ENCODE measurements at places on chromosomes 1 and 21.

- DNase-seq = no peak
Measured at GRCh38 chr1:65332821-65333220, 23.5 kb downstream of the DNAJC6 start.

GRCh38 chr1:27408151-27408550, 15.7 kb downstream of the GPR3 start:
- DNase-seq = peak; percentile 38

DNA sequence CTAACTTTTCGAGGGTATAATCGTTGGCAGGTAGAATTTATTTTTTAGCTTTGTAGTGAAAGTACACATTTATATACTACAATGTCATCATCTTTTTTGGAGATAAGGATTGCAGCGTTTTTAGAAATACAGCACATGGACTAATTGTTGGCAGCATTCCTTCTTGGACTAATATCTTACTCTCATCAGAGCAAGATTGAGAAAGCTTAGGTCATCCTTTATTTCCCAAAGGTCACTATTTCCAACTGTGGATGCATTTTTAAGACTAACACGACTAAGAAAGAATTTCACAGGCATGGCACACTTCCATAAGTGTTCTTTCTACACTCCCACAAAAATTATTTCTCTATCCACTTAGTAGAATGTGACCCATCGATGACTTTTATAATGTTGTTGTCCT, 732.3 kb downstream of the NCAM2 start:
- DNase-seq = peak; percentile 46

GRCh38 chr1:27496604-27497155, 6.7 kb upstream of the WASF2 start:
- peak; percentile 81 for DNase-seq

DNA sequence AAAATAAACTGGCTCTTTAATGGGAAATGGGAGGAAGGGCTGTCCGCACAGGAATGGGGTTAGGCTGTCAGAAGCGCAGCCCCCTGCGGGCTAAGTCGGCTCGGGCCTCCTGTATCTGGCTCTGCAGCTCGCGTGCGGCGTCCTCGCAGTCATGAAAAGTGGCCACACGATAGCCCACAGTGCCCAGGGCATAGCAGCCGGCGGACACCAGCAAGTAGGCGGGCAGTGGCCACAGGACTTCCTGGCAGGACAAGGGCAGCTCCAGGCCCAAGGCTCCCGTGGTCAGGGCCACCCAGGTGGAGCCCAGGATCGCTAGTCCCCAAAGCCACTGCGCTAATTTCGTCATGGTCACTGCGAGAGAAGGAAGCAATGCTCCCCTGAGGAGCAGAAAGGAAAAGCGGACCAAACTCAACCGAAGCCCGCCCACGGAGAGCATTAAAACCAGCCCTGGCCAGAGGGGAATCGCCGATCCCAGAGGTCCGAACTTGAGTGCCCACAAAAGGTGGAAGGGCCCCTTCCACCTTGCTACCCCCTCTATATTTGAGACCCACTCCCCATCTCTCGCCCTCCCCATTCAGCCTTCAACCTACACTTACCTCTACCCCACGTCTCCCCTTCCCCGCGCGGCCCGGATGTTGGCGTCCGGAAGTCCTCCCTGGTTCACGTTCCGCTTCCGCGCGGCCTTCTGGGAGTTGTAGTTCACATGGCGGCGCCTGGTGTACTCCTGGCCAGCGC, at the start of gene DPM3:
TSS of gene DPM3 (minus strand) at position 637 of the 735 bp plus-strand sequence. CDS start at position 346, 291 bp downstream.
- peak; percentile 67 for DNase-seq

GRCh38 chr1:245154429-245155271, at the start of gene KIF26B:
KIF26B (plus strand) TSS chr1:245154985; CDS start chr1:245155425, 440 bp downstream.
- peak; percentile 55 for DNase-seq

GRCh38 chr1:48035371-48036141, 38.4 kb upstream of the TRABD2B start:
- DNase-seq = no peak

- DNase-seq = no peak
Measured at GRCh38 chr1:172966844-172967540, 83.7 kb downstream of the TNFSF18 start.

DNA sequence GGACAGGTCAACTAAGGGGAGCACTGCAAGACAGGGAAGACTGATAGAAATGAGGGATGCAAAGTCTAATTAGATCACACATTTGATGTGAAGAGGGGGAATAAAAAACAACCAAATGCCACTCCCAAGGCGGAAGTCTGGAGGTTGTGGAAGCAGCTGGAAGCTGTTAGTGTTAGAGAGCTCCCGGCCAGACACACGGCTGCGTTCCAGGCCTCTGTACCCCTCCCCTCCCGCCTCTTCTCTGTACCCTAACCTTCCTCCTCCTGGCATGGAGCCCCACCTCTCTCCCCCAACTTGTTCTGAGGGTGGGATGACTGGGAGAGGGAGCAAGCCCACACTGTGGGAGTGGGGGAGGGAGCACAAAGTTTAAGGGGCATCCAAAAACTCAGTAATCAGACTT, 67.0 kb downstream of the PLEKHA6 start:
- peak; percentile 29 for DNase-seq

DNA sequence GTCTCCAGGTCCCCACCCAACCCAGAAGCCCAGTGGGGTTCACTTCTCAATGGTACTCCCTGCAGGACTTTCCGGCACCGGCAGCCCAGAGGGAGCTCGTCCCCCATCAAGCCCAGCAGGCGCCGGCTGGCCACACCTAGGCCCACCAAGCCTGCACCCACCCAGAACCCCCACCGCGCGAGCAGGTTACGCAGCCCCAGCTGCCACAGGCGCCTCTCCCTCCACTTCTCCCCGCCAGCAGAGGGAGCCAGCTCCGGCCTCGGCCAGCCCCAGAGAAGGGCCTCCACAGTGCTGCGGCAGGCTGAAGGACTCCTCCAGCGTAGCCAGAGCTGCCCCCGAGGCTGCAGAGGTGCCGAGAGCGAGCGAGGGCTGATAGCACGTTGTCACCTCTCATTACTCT, 722.3 kb downstream of the PLA2G4A start:
- DNase-seq = no peak

DNA sequence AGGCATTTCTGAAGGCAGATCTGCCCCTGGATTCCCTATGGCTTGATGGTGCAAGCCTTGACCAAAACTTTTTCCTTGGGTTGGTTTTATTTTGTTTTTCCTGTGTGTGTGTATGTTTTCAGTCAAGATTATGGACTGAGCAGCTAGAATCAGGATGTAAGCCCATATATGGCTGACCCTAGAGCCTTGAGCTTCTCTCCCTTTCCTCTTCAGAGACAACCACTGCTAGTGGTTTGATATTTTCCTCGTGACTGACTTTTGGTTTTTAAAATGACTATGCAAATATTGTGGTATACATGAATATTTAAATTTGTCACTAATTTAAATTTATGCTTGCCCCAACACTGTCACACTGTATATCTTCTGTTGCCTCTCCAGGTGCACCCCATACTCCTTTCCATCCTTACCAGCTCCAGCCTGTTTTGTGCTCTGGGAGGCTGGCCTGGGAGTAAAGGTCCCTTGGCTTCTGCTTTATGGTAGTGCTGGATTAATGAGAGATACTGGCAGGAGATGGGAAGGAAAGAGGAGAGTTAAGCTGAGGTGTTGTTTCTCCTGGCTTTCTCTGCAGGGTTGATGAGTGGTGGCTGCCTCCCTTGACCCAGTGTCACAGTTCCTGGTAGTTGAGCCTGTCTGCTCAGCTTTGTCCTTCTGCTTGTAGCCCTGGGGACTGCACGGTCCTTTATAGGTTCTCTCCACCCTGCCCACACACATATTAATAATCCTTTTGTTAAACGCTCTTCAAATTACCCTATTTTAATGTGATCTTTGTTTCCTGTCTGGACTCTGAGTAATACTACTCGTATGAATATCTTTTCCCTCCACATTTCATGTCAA, 44.4 kb downstream of the RWDD3 start:
- no peak for DNase-seq

All from fibroblast of skin of right quadriceps (primary cell).